ENCODE measurements at places on chromosomes 11 and 22.
A peak's percentile ranks its signal among the peaks of the same experiment; 100 is the strongest.

- DNase-seq, result no peak
- H3K27ac ChIP-seq, result peak overlapping the region; percentile 76
- peaks cover 5% of the 10 kb centered on the region for H3K36me3 ChIP-seq
- H3K27me3 ChIP-seq, result no peaks in the 10 kb centered on the region
- H3K4me3 ChIP-seq, result no peak overlapping the region
Observed at GRCh38 chr11:75840522-75840921, 25.5 kb downstream of the UVRAG start.

- H3K27me3 ChIP-seq, result no peaks in the 10 kb centered on the region
- H3K4me3 ChIP-seq, result no peak overlapping the region
- no peaks in the 10 kb centered on the region for H3K36me3 ChIP-seq
- H3K4me1 ChIP-seq, result no peaks in the 10 kb centered on the region
Observed at GRCh38 chr11:28697920-28698827, 590.0 kb downstream of the METTL15 start.

DNA sequence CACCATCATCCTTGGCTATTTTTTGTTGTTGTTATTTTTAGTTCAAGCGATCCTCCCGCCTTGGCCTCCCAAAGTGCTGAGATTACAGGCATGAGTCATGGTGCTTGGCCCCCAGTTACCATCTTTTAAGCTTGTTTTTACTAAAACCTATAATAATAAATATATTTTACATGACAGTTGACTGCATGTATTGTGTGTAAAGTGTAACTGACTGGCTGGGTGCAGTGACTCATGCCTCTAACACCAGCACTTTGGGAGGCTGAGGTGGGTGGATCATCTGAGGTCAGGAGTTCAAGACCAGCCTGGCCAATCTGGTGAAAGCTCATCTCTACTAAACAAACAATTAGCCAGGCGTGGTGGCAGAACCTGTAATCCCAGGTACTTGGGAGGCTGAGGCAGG, 386.2 kb downstream of the TENM4 start:
- H3K27me3 ChIP-seq, result no peaks in the 10 kb centered on the region
- H3K4me1 ChIP-seq, result no peaks in the 10 kb centered on the region
- H3K27ac ChIP-seq, result no peak overlapping the region
- no peak overlapping the region for H3K4me3 ChIP-seq
- H3K36me3 ChIP-seq, result no peaks in the 10 kb centered on the region

DNA sequence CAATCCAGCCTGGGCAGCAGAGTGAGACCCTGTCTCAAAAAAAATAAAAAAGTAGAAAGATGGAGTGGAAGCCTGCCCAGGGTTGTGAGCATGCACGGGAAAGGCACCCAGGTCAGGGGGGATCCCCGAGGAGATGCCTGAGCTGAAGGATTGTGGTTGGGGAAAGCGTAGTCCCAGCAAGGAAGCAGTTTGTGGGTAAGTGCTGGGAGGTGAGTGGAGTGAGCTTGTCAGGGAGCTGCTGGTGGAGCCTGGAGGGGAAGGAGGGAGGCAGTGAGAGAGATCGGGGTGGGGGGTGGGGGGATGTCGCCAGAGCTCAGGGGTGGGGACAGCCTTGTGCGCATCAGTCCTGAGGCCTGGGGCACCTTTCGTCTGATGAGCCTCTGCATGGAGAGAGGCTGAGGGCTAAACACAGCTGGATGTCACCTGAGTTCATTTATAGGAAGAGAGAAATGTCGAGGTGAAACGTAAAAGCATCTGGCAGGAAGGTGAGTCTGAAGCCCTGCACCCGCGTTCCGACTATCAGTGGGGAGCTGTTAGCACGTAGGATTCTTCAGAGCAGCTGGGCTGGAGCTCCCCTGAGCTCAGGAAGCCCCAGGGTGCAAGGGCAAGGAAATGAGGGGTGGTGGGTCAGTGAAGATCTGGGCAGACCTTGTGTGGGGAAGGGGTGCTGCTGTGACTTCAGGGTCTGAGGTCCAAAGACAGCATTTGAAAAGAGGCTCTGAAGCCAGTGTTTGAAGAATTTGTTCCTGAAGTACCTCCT, 10.2 kb downstream of the TMEM121B start:
- no peak overlapping the region for H3K4me3 ChIP-seq
- H3K36me3 ChIP-seq, result no peaks in the 10 kb centered on the region
- no peak overlapping the region for H3K27ac ChIP-seq
- DNase-seq, result no peak

GRCh38 chr22:38872831-38873248, 824 bp upstream of the CBX6 start:
- no peaks in the 10 kb centered on the region for H3K36me3 ChIP-seq
- peak overlapping the region; percentile 49 for H3K27ac ChIP-seq
- H3K27me3 ChIP-seq, result no peaks in the 10 kb centered on the region
- DNase-seq, result peak; percentile 51
- H3K4me1 ChIP-seq, result peaks cover 31% of the 10 kb centered on the region

DNA sequence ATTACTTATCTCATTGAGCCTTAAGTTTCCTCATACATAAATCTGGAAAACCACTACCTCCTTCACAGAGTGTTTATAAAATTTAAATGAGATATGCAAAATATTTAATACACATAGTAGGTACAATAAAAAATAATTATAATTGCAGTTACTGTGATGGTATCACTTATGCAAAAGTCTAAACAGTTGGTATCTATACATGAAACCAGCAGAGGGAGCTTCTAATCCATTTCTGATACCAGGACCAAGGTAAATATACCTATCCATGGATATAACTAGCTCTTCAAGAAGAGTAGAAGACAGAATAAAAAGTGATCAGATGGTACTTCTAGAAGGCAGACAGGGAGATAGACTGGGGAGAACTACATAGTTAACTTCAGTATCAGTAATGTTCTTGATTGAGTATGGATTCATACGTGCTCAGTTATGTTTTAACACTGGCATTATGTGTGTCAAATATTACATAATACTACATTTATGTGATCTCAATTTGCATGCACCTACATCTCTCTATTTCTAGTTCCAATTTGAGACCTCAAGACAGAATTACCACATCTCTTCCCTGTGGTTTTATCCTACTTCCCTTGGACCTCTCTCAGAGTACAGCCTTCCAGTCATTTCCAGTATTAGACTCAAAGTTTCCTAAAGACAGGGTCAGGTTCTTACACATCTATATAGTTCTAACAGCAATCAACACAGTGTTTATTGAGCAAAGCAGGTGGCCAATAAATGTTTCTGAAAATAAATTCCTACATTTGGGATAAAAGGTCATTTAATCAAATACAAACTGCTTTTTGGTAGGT, 13.7 kb upstream of the TSG101 start:
- H3K4me3 ChIP-seq, result no peak overlapping the region
- no peaks in the 10 kb centered on the region for H3K27me3 ChIP-seq
- H3K4me1 ChIP-seq, result no peaks in the 10 kb centered on the region
- no peaks in the 10 kb centered on the region for H3K36me3 ChIP-seq
- peak; percentile 17 for DNase-seq

- H3K4me1 ChIP-seq, result no peaks in the 10 kb centered on the region
- no peak overlapping the region for H3K27ac ChIP-seq
- H3K27me3 ChIP-seq, result no peaks in the 10 kb centered on the region
- no peaks in the 10 kb centered on the region for H3K36me3 ChIP-seq
Observed at GRCh38 chr11:133911171-133911570, 45.6 kb downstream of the IGSF9B start.

GRCh38 chr11:95544095-95544856, 245.3 kb downstream of the FAM76B start:
- no peak overlapping the region for H3K4me3 ChIP-seq
- no peak overlapping the region for H3K27ac ChIP-seq
- no peaks in the 10 kb centered on the region for H3K36me3 ChIP-seq

DNA sequence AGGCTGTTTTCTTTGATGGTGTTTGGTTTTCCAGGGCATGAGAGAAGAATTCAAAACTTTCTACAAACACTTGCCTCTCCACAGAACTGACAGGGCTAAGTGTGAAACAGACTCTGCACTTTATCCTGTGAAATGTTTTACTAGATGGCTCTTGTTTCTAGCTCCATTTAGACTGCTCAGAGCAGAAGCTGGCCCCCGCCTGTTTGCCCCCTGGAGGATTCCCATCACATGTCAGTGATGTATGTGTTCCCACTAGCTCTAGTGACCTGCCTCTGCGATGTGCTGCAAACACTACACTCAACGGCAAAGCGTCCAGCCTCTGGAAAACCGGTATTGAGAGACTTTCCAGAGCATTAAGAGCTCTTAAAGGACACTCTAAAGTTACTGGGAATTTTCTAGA, 41.4 kb upstream of the PCF11 start:
- H3K27ac ChIP-seq, result no peak overlapping the region
- H3K4me3 ChIP-seq, result peak overlapping the region; percentile 71
- peaks cover 7% of the 10 kb centered on the region for H3K36me3 ChIP-seq
- H3K27me3 ChIP-seq, result no peaks in the 10 kb centered on the region
- no peak for DNase-seq

- peak within 1 kb of the TSS; percentile 39 for H3K4me3 ChIP-seq
- peaks cover 46% of the 10 kb centered on the region for H3K27me3 ChIP-seq
- peaks cover 30% of the 10 kb centered on the region for H3K4me1 ChIP-seq
- H3K27ac ChIP-seq, result no peak within 1 kb of the TSS
Observed at GRCh38 chr11:117796872-117797529, at the start of gene DSCAML1. Gene DSCAML1, minus strand, starts transcription at chr11:117797216. Its CDS starts 137 bp downstream, at chr11:117797079.

DNA sequence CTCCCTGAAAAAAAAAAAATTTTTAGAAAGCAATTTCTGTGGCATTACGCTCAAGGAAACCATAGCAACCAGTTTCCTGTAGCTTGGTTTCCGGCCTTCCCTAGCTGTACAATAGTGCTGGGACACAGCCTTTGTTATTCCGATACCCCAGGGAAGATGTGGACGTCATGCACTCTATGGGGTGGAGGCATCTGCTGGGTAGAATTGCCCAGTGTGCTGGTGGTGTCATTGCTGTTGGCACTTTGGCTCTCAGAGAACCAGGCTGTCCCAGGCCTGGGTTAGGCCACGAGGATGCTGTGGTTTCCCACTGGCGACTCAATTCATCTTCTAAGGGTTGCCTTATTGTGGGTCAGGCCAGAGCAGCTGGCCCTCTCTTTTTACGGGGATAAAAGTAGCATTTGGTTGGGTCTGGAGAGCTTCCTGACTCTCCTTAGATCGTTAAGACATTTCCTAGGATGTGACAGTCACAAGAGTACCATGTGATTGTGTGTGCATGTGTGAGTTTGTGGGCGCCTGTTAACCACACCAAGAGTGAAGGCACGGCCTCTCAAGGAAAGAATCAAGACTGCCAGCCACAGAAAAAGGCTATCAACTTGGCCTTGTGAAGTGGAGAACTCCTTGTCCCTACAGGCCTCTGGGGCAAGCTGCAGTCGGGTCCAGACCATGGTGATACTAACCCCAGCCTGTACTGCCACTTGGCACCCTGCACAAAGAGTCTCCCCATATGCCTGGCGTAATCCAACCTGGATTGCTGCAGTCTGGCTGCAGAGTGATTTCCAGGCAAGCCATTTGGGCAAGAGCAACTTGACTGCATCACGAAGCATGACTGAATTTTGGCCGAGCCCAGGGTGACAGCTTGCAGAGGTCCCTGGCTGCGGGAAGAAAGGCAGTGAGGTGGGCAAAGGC, 35.9 kb upstream of the NAV2 start:
- no peaks in the 10 kb centered on the region for H3K36me3 ChIP-seq
- no peak overlapping the region for H3K27ac ChIP-seq
- no peak overlapping the region for H3K4me3 ChIP-seq
- H3K27me3 ChIP-seq, result no peaks in the 10 kb centered on the region
- no peaks in the 10 kb centered on the region for H3K4me1 ChIP-seq
- no peak for DNase-seq

GRCh38 chr22:22754961-22755777, 110.8 kb downstream of the GGTLC2 start:
- H3K27me3 ChIP-seq, result no peaks in the 10 kb centered on the region
- no peak for DNase-seq
- no peak overlapping the region for H3K27ac ChIP-seq
- no peak overlapping the region for H3K4me3 ChIP-seq
- H3K4me1 ChIP-seq, result peaks cover 17% of the 10 kb centered on the region
- no peaks in the 10 kb centered on the region for H3K36me3 ChIP-seq

DNA sequence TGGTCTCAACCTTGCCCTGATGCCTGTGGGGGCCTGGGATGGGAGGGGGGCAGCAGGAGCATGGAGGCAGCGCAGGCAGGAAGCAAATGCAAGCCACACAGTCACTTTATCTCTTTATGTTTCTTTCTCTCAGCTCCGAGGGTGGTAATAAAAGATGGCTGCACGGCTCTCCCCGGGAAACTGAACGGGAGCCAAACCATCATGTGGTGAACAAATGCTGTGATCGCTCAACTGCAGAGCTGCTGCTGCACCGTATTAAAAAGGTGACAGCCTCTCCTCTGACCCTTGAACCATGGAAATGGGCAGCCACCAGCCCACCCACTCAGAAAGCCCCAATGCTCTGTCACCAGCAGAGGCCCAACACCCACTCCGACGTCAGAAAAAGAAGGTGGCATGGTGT, 110.0 kb downstream of the TIMP3 start:
- no peak overlapping the region for H3K4me3 ChIP-seq
- H3K4me1 ChIP-seq, result no peaks in the 10 kb centered on the region
- H3K27ac ChIP-seq, result no peak overlapping the region
- H3K27me3 ChIP-seq, result no peaks in the 10 kb centered on the region

- no peak overlapping the region for H3K4me3 ChIP-seq
- no peaks in the 10 kb centered on the region for H3K36me3 ChIP-seq
- no peak overlapping the region for H3K27ac ChIP-seq
- no peaks in the 10 kb centered on the region for H3K4me1 ChIP-seq
- no peaks in the 10 kb centered on the region for H3K27me3 ChIP-seq
- no peak for DNase-seq
Observed at GRCh38 chr22:47134222-47134621, 371.8 kb downstream of the TBC1D22A start.

GRCh38 chr22:41169157-41169556, 36.0 kb upstream of the L3MBTL2 start:
- no peak overlapping the region for H3K27ac ChIP-seq
- DNase-seq, result no peak
- peaks cover 75% of the 10 kb centered on the region for H3K36me3 ChIP-seq
- no peak overlapping the region for H3K4me3 ChIP-seq

- no peaks in the 10 kb centered on the region for H3K27me3 ChIP-seq
- DNase-seq, result no peak
- H3K4me3 ChIP-seq, result peak overlapping the region; percentile 72
- peak overlapping the region; percentile 45 for H3K27ac ChIP-seq
- H3K4me1 ChIP-seq, result peaks cover 42% of the 10 kb centered on the region
Observed at GRCh38 chr22:29270475-29271271, 2.6 kb downstream of the EWSR1 start.

Measured in B cell (primary cell).